GM13977 (cell line): ENCODE measurements at places on chromosomes 11 and 22.

GRCh38 chr22:19798891-19799293 lies 38.3 kb downstream of the TBX1 start:
- DNase-seq = no peak

DNA sequence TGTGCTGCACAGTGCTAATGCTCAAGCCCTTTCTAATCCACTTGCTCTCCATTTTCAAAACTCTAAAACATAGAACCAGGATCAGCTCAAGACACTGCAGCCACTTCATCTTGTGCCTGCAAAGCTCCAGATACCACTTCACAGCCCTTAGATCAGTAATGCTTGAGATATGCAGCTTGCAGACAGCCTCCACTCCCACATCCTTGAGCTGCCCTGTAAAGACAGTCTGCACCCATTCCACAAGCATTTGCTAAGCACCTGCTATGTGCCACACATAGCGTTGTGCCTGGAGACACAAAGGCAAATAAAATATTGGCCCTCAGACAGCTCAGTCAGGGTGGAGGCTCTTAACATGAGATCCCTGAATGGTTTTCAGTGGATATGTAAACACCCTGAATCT lies 192.5 kb upstream of the SNX19 start:
- DNase-seq = no peak

- DNase-seq = no peak
Measured at GRCh38 chr22:49272546-49273125, 555.0 kb downstream of the BRD1 start.

DNA sequence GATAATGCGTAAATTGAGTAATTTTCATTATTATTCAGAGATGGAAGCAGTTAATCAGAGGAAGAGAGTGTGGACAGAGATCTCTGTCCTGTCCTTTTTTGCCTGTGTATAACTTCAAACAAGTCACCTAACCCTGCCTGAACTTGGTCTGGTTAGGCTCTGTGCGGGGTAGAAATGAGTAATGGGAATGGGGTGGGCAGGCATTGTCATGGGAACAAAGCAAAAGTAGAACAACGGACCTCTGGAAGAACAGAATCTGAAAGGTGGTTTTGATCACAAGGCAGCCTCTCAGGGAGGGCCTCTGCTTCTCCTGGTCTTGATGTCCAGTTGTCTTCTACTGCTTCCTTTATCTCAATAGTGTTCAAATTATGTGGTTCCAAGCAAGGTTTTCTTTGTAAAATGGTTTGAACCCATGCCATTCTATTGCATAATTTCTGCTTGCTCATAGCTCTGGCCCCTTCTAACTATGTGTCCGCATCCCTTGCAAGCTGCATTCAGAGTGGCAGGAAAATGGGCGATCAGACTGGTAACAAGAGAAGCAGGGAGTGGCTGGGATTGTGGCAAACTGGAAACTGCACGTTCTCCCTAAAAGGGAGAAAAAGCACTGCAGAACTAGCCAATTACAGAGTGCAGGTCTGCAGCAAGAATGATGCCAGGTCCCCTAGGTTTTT lies 76.1 kb downstream of the PRR5L start:
- no peak for DNase-seq

GRCh38 chr22:17475318-17476230 lies 87.7 kb upstream of the SLC25A18 start:
- no peak for DNase-seq

- DNase-seq = no peak
Measured at GRCh38 chr22:29887358-29887757, 4.4 kb downstream of the MTMR3 start.

DNA sequence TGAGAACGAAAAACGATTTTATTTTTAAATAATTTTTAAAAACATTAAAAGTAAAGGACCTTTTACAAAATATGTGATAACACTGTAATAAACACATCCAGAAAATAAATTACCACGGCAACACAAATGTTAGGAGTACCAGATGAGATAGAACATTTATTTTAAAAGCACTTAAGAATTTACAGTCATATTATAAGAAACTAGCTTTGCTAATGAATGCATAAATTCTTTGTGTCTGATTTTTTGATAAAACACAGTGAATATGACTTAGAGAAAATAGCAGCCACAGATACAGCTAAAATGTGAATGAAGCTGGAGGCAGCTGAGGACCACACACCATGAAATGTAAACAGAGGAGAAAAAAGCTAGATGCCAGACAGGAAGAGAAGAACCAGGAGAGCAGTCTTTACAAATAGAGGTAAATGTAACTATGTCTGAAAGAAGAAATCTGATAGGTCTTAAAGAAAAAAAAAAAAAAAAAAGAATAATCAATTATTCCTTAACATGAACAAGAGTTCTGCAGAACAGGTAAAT lies 14.6 kb downstream of the CCDC34 start:
- DNase-seq = no peak

DNA sequence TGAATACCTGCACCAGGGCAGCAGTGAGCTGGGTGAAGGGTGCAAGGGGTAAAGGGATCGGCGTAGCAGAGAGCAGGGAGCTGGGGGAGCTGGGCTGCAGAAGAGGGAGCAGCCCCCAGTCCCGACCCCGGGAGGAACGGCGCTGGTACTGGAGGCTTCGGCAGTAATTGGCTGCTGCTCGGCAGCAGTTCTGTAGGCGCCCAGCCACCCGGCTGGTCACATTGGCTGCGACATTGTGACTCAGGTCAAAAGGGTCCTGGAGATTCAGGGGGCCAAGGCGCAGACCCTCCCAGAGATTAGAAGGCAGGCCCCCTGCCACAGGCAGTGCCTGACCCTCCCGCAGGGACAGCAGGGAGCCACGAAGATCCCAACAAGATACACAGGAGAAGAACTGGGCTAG lies 2.1 kb upstream of the EEF1G start:
- DNase-seq = no peak

- DNase-seq = no peak
Measured at GRCh38 chr22:27632451-27633295, 168.9 kb downstream of the MN1 start.

DNA sequence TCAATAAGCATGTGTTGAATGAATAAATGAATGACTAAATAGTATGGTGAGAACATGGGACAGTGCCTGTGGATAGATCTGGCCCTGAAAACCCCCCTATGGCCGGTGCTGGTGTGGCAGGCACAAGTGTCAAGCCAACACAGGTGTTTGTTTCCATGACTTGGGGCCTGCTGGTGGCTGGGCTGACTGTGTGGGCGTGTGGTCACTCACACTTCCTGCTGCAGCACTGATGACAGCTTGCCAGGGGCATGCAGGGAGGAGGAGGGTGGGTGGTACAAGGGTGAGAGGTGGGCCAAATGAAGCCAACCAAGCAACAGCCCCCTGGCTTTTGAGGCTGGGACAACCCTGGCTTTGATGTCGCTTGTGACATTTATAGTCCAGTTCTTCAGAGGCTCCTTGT lies 30.3 kb upstream of the ABCC8 start:
- DNase-seq = peak; percentile 51

DNA sequence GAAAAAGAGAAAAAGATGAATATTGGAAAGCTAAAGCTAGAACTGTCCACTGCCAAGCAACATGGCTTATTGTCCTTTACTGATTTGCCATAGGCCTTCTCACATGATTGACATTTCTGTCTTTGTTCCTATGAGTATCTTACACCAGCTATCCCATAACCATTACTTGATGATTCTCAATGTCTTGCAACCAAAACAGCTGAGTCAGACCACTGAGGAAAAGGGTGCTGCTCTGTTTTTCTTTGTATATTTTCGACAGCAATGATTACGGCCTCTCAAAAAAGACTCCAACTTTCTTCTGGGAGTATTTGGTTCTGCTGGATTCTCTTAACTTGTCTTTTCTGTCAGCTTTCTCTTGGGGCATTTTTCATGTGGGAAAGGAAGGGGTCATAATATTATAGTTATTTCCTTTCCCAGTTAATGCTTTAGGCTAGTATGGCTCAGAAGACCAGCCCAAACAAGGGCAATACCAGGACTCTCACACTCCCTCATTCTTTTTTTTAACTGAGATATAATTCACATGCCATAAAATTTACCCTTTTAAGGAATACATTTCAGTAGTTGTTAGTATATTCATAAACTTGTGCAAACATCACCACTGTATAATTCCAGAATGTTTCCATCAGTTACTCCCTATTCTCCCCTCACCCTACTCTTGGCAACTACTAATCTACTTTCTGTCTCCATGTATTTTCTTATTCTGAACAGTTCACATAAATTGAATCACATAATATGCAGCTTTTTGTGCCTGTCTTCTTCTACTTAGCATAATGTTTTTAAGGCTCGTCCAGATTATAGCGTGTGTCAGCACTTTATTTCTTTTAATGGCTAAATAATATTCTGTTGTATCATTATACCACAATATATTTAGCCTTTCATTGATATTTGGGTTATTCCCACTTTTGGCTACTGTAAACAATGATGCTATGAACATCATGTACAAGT lies 31.1 kb upstream of the FAR1 start:
- no peak for DNase-seq

- peak; percentile 74 for DNase-seq
Measured at GRCh38 chr11:20647976-20648565, 21.3 kb upstream of the NELL1 start.

- peak; percentile 27 for DNase-seq
Measured at GRCh38 chr11:30310623-30311022, 12.3 kb upstream of the ARL14EP start.

DNA sequence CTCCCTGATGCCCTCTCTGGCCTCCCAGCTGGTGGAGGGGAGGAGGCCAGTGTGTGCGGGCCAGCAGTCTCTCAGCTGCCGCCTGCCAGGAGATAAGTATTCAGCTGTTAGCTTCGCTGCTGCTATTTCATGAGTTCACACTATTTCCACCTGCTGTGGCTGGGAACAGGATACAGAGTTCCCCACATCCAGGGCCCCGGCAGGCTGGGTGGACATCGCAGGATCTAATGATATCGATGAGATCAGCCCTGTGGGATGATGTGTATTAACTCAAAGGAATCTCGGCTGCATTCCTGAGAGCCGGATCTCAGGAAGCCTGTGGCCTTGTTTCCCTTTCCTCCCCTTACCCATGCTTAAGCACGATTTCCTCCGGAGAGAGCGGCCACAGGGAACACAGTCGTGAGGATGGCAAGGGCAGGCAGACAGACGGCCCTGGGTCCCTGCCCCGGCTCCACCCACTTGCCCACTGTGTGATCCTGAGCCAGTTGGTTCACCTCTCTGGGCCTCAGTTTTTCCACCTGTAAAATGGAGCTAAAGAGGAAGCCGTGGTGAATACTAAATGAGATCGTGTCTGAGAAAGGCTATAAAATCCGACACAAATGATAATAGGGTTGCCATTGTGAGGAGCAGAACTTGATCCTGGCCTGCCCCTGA lies 6.5 kb upstream of the PVALB start:
- DNase-seq = no peak

- DNase-seq = no peak
Measured at GRCh38 chr11:13046637-13047570, 37.8 kb downstream of the RASSF10 start.

GRCh38 chr11:15621565-15621964 lies 506.8 kb downstream of the INSC start:
- no peak for DNase-seq

- DNase-seq = no peak
Measured at GRCh38 chr11:6864438-6864837, 1.6 kb downstream of the OR10A2 start.

DNA sequence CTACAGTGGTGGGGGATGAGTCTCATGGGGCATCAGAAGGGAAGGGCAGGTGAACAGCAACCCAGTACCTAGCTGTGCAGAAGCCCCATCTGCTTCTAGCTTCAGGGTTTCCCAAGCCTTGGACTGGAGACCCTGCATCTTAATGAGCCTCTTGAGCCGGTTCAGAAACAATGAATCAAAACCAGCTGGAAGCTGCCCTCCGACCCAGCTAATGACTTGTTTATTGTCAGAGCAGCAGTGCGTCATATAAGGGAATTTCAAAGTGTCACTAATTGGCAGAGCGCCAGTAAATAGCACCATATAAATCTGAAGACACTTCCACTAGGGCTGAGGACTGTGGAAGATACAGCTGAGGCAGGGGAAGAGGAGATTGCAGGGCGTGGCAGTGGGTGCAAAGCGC lies 57.5 kb downstream of the RPUSD4 start:
- no peak for DNase-seq

DNA sequence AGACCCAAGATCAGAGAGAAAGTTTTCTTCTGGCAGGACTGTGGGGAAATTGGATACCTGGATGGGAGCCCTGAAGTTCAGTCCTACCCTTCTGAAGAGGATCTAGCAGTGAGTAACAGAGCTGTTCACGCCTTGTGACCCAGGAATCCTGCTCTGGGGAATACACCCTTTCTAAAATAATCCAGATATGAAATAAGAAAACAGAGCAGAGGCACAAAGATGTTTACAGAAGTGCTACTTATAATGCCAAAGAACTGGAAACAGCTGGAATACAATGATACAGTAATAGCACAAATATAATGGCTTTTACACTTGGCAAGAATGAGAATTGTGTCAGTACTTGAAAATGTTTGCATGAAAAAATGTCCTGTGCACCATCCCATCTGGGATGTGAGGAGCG lies 304.0 kb upstream of the NARS2 start:
- no peak for DNase-seq

GRCh38 chr11:129853518-129854231 lies 38.0 kb downstream of the TMEM45B start:
- no peak for DNase-seq

DNA sequence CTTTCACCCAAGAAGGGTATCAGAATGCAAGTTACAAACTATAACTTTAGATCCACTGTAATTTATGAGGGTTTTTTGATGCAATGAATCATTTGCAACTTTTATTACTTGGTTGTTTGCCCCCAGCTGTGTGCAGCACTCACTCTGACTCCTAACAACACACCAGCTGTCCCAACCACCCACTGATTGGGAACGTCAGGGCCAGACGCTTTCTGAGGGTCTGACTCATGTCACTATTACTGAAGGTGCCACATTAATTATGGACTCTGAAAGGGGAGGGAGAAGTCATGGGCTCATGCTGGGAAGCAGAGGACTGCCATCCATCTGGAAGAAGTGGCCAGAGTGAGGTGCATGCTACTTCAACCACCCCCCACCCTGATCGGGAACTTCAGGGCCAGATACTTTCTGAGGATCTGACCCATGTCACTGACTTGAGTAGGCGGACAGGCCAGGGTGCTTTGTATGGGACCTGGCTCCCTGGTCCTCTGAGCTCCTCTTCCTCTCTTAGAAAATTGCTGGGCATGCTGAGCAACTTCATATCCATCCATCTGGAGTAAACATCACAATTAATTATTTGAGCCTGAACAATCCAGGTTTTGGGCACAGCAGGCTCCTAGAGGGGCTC lies 44.9 kb upstream of the DRD2 start:
- no peak for DNase-seq

DNA sequence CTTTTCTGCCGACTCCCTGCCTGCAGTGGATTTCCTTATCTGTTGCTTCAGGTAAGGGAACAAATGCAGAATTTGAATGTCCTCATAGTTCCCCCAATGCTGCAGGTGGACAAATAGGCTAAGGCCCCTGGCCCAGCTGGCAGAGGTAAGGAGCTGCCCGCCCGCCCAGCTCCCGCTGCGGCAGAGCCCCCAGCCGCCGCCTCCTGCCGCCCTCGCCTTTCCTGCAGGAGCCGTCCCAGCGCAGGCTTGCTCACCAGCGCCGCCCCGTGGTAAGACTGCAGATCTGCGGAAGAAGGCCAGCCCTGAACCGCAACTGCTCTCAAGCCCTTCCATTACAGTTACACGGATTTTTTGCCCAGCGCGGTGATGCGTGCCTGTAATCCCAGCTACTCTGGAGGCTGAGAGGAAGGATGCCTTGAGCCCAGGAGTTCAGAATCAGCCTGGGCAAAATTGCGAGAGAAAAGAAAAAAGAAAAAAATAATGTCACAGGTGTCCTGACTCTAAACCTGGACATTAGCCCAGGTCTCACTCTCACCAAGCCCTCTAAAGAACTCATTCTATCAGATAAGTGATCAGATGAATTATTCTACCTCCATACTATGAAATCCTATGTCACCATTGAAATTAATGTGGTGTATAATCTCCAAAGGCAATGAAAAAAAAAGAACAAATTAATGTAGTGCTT lies 51.2 kb upstream of the EMID1 start:
- peak; percentile 84 for DNase-seq
